ENCODE measurements at places on chromosomes 11 and 22. TPM values are rescaled to one million over a fixed set of nuclear protein-coding genes. Genes with fewer than 3 reads are reported as not detected.
A peak's percentile ranks its signal among the peaks of the same experiment; 100 is the strongest.

DNA sequence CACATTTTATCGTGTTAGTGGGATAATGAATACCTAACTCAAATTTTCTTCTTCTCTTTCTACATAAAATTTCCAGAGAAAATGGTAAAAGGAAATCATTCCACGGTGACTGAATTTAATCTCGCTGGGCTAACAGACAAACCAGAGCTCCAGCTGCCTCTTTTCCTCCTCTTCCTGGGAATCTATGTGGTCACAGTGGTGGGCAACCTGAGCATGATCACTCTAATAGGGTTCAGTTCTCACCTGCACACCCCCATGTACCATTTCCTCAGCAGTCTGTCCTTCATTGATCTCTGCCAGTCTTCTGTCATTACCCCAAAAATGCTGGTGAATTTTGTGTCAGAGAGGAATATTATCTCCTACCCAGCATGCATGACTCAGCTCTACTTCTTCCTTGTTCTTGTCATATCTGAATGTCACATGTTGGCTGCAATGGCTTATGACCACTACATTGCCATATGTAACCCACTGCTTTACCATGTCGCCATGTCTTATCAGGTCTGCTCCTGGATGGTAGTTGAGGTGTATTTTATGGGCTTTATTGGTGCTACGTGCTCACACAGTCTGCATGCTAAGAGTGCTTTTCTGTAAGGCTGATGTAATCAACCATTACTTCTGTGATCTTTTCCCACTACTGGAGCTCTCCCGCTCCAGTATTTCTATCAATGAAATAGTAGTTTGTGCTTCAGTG, 24.1 kb downstream of the OR10D3 start:
- no peak for DNase-seq

GRCh38 chr11:125287491-125288210, 123.1 kb downstream of the PKNOX2 start:
- DNase-seq = peak; percentile 53

- no peak for DNase-seq
Observed at GRCh38 chr11:72668629-72669347, 5.4 kb downstream of the PDE2A start.

DNA sequence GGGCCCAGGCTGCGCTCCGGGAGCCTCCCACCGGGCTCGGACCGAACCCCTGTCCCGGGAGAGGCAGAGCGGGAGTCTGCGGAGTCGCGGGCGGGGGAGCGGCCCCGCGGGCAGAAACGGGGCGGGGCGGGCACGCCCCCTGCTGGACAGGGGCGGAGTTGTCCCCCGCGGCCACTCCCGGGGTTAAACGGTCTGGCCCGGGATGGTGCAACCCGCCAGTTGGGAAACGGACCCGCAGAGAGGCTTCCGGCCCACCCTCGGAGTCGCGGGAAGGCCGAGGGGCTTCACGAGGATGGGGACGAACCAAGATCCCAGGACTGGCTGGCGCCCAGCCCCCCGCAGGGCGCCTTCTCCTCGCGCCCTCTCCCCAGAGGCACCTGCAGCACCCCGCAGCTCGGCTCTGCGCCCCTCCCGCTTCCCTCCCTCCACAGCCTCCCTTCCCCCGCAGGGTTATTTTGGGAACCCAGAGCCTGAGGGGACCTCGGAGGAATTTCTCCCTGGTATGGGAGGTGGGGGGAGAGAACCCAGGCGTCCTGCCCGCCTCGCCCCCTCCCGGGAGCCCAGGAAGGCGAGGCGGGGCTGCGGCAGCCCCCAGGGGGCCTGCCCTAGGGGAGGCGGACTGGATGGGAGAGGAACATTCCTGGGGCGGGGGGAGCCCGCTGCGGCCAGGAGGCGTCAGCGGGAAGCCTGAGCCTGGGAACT, 902 bp downstream of the RASGRP2 start:
- peak; percentile 84 for DNase-seq

DNA sequence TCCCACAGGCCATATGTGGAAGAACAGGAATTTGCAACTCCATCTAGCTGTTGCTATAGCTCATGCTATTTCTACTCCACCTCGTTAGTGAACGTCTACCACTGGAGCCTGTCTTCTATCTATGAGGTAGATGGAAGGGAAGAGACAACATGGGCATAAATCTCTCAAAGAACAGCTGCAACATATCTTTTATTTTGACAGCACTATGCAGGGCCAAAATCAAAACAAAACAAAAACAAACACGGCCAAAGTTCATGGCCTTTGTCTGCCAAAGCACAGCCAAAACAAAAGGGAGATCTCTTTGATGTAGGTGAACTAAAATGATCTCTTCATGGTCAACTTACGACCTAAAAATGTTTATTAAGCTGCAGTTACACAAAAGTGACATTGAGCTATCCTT, 215.2 kb upstream of the MPPED2 start:
- no peak for DNase-seq

- no peak for DNase-seq
Observed at GRCh38 chr22:29887358-29887757, 4.4 kb downstream of the MTMR3 start.

GRCh38 chr11:115324581-115325432, 179.4 kb downstream of the CADM1 start:
- no peak for DNase-seq

- peak; percentile 64 for DNase-seq
Observed at GRCh38 chr22:38766076-38766777, 10.4 kb upstream of the SUN2 start.

GRCh38 chr11:30730011-30730410, 143.9 kb upstream of the MPPED2 start:
- DNase-seq = no peak

DNA sequence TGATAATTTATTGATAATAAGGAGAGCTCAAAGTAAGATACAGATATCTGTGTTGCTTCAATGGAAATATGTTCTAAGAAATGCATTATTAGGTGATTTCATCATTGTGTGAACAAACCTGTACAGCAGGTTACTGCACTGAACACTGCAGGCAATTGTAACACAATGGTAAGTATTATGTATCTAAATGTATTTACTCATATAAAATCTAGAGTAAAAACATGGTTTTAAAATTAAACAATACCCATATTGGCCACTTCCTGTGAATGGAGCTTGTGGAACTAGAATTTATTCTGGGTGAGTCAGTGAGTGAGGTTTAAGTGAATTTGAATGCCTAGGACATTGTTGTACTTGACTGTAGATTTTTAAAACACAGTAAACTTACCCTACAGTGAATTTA, 722.9 kb upstream of the RAG2 start:
- DNase-seq = no peak

DNA sequence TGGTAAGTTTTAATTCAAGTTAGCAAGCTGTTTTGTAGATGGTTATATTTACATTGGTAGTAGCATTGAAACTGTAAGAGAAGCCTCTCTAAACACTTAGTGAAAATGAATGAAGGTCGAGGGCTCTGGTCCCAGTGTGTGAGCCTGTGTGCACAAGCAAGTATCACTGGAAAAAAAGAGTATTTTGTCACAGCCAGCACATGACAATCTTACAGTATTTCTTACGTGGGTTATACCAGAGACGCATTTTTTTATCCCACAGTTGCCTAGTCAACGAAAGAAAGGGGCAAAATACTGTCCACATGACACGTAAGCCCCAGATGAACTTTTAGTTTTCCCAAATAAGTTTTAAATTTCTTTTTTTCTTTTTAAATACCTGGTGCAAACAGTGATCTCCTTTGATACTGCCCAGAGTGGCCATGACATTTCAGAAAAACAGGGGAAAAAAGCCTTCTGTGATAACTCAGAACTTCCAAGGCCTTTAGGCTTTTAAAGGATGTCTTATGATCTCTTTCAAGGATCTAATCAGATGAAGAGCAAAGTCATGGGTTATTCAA, 23.5 kb downstream of the RAB38 start:
- no peak for DNase-seq

DNA sequence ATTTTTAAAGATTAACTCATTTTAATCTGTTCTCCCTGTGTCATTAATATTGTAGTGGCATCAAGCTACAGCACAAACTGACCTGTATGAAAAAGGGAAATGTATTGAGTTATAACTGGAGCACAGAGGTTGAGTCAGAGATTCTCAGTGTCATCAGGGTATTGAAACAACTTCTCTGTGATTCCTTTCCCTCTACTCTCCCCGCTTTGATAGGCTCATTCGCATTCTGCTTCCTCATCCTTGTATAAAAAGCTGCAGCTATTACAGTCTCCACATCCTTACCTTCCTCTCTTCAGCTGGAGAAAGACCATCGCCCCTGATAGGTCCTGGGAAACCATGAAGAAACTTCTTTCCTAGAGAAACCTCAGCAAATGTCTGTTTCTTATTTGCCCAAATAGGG, 90.0 kb downstream of the BDNF start:
- DNase-seq = no peak

DNA sequence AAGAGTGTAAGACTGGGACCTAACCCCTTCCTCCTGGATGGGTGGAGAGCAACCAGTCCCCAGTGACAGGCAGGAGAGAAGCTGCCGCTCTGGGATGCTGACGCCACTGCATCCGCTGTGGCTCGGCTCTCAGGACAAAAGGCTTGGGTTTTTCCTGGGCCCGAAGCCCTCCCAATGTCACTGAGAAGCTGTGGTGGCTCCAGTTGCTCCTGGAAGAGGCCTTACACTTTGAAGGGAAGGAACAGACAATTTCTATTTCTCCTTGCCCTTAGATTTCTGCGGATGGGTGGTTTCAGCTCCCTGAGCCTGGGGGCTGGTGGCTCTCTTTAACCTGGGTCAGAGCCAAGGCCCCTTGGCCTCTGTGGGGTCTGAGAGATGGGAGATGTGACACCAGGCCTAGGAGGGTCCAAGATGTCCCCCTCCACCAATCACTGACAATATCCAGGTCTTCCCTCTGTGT, 21.4 kb downstream of the TPBGL start:
- DNase-seq = peak; percentile 12

- DNase-seq = no peak
Observed at GRCh38 chr11:13772223-13773046, 104.0 kb downstream of the FAR1 start.

DNA sequence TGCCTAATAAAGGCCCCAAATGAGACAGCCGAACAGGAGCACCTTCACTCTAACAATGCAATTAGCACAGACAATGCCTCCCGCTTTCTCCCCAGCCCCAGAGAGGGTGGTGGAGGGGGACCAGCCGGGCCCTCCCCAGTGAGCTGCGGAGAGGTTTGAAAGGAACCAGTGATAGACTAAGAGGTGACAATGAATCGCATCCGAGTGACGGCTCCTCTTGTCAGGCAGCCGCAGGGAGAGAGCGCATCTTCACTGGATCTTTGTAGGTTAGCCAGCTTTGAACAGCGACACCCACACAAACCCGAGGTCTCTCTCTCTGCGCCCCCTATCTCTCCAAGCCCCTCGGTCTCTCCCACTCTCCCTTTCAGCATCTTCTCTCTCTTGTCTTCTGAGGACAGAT, 28.0 kb downstream of the FLRT1 start:
- no peak for DNase-seq

GRCh38 chr22:28123989-28124766, 205.1 kb upstream of the PITPNB start:
- DNase-seq = no peak

DNA sequence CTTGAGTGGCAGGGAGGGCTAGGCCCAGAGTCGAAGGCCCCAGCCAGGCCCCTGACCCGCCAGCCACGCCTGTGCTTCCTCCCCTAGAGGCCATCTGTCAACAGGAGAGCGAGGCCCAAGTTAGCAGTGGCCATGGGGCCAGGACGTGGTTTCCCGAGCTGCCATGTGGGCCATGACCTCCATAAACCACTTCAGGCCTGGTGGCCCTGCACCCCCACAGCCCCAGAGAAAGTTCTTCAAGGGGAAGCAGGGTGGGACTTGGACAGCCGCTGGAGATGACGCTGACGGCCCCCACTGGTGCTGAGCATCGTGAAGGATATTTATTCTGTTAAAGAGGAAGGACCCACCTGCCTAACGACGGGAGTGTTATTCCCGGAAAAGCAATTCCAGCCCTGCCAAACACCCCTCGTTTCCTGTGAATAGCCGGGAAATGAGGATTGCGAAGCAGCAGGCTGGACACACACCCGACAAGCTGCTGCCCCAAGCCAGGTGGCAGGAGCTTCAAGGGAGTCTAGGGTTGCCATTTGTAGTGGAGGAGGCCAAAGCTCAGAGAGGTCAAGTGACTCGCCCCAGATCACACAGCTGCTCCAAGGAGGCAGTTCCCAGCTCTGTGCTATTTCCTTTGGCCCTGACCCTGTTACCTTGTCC, 12.8 kb downstream of the PRR5 start:
- peak; percentile 52 for DNase-seq

GRCh38 chr11:23674866-23675265, 814.6 kb upstream of the CCDC179 start:
- no peak for DNase-seq

The MUC5AC gene
- total RNA-seq = not detected

The SYT13 gene
- 9.0 TPM for total RNA-seq

The SLC25A18 gene
- 1.6 TPM for total RNA-seq

The TBX1 gene
- total RNA-seq = 0.47 TPM

The MOGAT2 gene
- 0.26 TPM for total RNA-seq

The PCF11 gene
- 30.9 TPM for total RNA-seq

Measured in left cardiac atrium (tissue), 4 donors.